GM13977 (cell line): ENCODE measurements at places on chromosomes 2 and 18.

DNA sequence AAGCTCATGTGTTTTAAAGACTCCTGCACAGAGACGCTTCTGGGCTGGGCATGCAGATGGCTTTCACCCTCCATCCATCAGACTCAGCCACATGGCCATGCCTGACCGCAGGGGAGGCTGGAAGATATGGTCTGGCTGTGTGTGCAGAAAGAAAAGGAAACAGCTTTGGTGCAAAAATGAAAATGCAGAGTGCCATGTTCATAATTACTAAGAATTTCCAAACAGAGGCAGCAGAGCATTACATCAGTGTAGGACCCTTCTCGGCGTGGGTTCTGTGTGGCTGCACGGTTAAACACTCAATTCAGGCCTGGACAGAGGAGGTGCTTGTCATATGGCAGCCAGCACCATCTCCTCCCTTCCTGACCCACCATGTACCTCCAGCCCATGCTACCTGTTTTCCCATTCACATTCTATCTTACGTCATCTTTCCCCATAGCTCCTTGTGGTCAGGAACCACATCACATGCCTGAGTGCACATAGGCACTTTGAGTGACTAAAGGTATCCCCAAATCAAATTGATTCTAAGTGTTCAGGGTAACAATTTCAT is 200.3 kb upstream of the ID2 start:
- DNase-seq, result no peak

DNA sequence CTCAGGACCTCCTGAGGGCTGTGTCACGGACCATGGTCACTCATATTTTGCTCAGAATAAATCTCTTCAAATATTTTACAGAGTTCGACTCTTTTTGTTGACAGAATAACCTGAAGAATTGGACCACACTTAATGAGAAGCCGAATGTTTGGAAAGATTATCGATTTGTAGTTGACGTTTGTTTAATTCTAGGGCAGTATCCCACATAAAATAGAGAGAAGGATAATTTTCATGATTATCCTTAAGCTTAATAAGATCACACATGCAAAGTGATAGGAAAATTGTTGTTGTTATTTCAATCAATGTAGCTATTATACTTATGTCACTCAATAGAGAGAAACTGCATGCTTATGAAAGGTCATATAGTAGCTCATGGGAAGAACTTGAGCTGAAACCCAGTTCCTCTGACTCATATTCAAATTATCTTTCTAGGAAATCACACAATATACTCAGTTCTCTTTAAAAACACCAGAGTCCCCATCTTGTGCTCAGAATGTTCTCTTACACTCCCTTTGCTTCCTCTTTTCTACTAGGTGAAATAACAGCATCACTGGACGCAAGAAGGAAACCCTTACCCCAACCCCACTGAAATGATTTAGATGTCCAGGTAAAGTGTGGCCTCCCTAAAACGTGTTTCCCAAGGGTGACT is 982.1 kb downstream of the TSN start:
- DNase-seq, result peak; percentile 24

GRCh38 chr2:118013221-118013723 is 598 bp downstream of the CCDC93 start:
- DNase-seq, result peak; percentile 63

DNA sequence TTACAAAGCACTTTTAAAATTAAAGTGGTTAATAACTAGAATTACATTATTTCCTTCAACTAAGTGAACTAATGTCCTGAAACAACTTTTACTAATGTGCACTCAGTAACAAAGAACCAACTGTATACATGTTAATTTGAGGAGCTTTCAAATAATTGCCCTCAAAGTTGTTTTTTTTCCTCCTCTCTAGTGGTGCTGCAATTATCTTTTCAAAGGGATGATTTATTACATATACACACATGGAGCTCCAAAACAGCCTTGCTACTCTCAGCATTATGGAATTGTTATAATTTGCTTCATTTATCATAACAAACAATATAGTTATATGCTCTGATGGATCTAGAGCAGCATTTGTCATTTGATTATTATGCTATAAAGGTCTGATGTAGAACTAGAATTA is 246.3 kb upstream of the RASGRP3 start:
- no peak for DNase-seq

GRCh38 chr2:68388358-68388757 is 23.3 kb downstream of the PLEK start:
- no peak for DNase-seq

GRCh38 chr2:46383113-46383395 is 85.8 kb downstream of the EPAS1 start:
- DNase-seq, result no peak

- no peak for DNase-seq
Observed at GRCh38 chr2:121409388-121409787, 121.3 kb upstream of the RNU4ATAC start.

- peak; percentile 61 for DNase-seq
Observed at GRCh38 chr2:85754313-85755095, 713 bp downstream of the ATOH8 start.

GRCh38 chr2:82412021-82412420 is 2047.1 kb downstream of the SUCLG1 start:
- no peak for DNase-seq

GRCh38 chr2:237091779-237092436 is 6.2 kb downstream of the COPS8 start:
- DNase-seq, result no peak

- DNase-seq, result no peak
Observed at GRCh38 chr18:24741965-24742724, 281.7 kb downstream of the HRH4 start.

DNA sequence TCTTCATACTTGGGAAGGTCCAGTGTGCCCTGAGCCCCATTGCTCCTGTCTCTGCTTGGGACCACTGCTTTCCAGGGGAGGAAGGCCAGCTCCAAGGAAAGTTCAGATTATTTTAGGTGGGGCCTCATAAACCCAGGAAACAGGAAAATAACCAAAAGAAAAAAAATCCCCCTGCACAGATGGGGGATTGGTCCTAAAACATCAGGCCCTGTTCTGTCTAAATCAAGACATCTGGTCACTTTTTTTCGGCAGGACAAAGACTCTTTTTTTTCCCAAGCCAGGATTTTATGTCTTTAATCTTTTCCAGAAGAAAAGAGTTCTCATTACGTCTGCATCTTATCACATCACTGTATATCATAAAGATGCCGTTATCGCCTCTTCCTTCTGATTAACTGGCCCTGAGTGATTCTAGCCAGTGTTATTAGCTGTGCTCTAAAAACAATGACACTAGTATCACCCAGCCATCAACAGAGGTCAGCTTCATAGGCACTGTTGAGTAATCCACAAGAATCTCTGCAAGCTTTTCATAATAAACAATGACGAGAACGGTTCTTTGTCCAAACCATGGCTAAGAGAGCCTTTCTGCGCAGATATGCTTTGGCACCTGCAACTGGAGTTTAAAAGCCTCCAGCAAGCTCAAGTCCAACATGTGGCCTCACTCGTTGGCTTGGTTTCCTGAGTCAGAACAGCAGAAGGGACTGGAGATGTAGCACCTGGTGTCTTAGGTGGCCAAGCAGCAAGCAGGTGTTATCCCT is 138.2 kb downstream of the VAPA start:
- DNase-seq, result no peak

- no peak for DNase-seq
Observed at GRCh38 chr2:181253438-181253837, 203.7 kb upstream of the ITGA4 start.

- DNase-seq, result no peak
Observed at GRCh38 chr2:240166191-240166590, 25.7 kb upstream of the OTOS start.

- DNase-seq, result no peak
Observed at GRCh38 chr2:88184762-88185161, 14.6 kb downstream of the THNSL2 start.

GRCh38 chr2:233650981-233651380 is 14.7 kb downstream of the UGT1A10 start:
- DNase-seq, result no peak

GRCh38 chr2:230457793-230458192 is 41.8 kb downstream of the SP100 start:
- no peak for DNase-seq

DNA sequence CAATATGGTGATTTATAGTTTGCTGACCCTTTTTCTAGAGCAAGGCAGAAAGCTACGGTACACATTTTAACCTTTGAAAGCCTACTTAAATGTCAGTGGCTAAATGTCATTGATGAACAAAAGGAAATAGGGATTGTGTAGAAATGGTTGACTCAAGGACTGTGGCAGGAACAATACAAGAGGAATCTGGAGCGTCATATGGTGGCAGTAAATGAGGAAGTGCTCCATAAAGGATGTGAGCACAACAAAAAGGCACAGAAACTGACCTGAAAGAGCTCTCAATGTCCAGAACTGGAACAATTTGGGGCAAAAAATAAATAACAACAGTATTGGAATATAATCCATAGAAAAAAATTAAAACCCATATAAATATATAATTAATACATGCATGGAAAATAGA is 443.9 kb upstream of the VRK2 start:
- no peak for DNase-seq

DNA sequence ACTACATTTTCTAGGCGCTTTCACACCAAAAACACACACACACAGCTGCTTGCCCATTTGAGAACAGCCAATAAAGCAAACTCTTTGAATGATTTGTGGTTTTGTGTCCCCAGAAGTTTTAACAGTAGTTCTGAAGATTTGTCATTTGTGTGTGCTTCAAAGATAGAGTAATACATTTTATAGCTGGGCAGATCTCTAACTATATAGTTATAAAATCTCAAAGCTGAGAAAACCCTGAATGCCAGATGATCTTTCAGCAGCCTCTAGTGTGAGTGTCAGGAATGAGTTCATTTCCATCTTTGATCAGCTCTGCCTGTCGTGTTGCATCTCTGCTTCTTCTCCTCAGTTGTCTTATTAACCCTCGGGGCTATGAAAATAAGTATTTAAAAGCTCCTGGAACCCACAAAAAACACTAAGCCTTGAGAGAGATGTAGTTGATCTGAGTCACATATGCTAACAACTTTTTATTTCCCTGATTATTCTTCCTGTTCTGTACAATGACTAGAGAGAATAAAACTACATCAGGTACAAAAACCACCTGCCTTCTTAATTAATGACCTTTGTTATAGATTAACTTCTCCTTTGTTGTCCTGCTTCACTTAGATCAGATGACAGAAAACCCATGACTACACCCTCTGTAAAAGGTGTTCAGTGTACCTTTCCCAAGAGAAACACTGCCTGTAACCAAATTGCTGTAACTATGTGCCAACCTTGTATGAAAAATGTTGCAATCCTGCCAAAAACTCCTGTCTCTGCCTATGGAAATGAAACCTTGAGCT is 30.0 kb upstream of the SLC3A1 start:
- no peak for DNase-seq

- DNase-seq, result peak; percentile 42
Observed at GRCh38 chr2:201414099-201415023, 36.9 kb downstream of the TRAK2 start.

- no peak for DNase-seq
Observed at GRCh38 chr2:120605231-120605935, 130.3 kb upstream of the GLI2 start.

- DNase-seq, result no peak
Observed at GRCh38 chr2:170155723-170156253, 22.2 kb upstream of the MYO3B start.

GRCh38 chr2:72035518-72036172 is 112.0 kb downstream of the CYP26B1 start:
- peak; percentile 4 for DNase-seq

GRCh38 chr18:58222432-58223125 is 178.6 kb downstream of the NEDD4L start:
- DNase-seq, result no peak

GRCh38 chr18:55337138-55337537 is 250.9 kb downstream of the TCF4 start:
- DNase-seq, result no peak

- DNase-seq, result no peak
Observed at GRCh38 chr2:126766969-126767296, 111.0 kb downstream of the GYPC start.

DNA sequence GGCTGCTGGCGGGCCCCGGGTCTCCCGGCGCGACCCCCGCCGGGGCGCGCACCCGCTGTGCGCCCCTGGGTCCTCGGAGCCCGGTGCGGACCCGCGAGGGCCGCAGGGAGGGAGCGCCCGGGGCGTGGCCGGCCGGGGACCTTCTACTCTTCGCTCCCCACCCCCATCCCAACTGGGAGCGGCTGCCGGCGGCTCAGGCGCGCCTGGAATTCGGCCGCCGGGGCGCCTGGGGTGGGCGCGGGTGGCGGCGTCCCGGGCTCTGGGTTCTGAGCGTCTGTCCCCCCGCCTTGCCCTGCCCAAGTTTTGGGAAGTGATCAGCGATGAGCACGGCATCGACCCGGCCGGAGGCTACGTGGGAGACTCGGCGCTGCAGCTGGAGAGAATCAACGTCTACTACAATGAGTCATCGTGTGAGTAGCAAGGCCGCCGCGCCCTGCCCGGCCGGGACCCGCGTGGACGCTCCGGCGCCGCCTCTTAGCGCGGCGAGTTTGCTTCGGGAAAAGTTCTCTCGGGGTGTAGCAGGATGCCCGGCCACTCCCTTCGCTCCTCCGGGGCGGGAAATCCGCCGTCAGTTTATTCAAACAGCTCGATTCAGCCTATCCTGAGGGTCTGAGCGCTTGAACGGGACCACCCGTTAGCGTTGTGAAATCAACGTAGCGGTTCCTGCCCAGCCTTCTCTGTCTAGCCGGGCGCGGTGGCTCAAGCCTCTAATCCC is 502 bp downstream of the TUBB6 start:
- peak; percentile 84 for DNase-seq

DNA sequence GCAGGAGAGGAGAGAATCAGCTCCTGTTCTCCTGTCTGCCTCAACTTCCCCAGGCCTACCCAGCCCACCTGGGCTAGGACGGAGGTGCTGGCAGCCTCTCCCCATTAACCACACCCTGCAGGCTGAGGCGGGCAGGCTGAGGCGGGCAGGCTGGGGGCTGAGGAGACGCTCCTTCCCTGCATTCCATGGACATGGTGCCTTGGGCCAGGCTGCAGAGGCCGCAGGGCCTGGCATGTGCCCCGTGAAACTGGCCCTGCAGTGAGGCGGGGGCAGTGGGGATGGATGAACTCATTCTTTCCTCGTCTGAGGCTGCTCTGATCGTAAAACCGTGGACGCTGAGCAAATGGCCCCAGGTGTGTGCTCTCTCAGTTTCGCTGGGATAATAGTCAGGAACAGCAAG is 84.7 kb upstream of the LAPTM4A start:
- DNase-seq, result no peak

GRCh38 chr2:166333801-166334200 is 41.9 kb downstream of the SCN9A start:
- no peak for DNase-seq

GRCh38 chr18:48896875-48897511 is 53.8 kb downstream of the SMAD7 start:
- DNase-seq, result peak; percentile 58

DNA sequence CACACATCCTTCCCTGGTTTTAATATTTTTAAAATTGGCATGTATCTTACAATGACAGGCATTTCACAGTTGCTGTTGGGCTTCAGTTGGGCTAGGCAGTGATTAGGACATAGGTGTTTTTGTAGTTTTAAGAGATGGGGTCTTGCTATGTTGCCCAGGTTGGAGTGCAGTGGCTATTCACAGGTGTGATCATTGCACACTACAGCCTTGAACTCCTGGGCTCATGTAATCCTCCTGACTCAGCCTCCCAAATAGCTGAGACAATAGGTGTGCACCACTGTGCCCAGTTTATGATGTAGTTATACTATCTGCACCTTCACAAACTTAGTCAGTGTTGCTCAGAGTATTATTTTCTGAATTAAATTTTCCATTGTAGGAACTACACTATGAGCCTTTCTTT is 43.3 kb downstream of the PCARE start:
- DNase-seq, result no peak

GRCh38 chr2:223075301-223076270 is 23.6 kb downstream of the KCNE4 start:
- DNase-seq, result no peak
